ENCODE measurements at places on chromosomes 12 and 14. TPM values are rescaled to one million over a fixed set of nuclear protein-coding genes. Genes with fewer than 3 reads are reported as not detected.

The KRT78 gene
- polyA plus RNA-seq: not detected

The EML5 gene
- polyA plus RNA-seq: 3.5 TPM

The IQSEC3 gene
- polyA plus RNA-seq: 6.5 TPM

The STX2 gene
- polyA plus RNA-seq: 36.0 TPM

The PUS7L gene
- polyA plus RNA-seq: 10.8 TPM

The ASIC1 gene
- 6.0 TPM for polyA plus RNA-seq

The EIF2S3B gene
- 10.3 TPM for polyA plus RNA-seq

The TFCP2 gene
- 54.4 TPM for polyA plus RNA-seq

The INHBE gene
- polyA plus RNA-seq: 0.65 TPM

The NTS gene
- 4.9 TPM for polyA plus RNA-seq

The PLBD1 gene
- polyA plus RNA-seq: 40.5 TPM

The IL23A gene
- 0.59 TPM for polyA plus RNA-seq

The NRL gene
- polyA plus RNA-seq: 3.2 TPM

The TOMM20L gene
- polyA plus RNA-seq: 1.9 TPM

The ZNF705A gene
- not detected for polyA plus RNA-seq

The COCH gene
- polyA plus RNA-seq: 2.5 TPM

The GSC gene
- not detected for polyA plus RNA-seq

The CLEC4D gene
- polyA plus RNA-seq: 0.77 TPM

The ACTR6 gene
- polyA plus RNA-seq: 36.2 TPM

The ESR2 gene
- 0.73 TPM for polyA plus RNA-seq

The C14orf180 gene
- 0.17 TPM for polyA plus RNA-seq

The CDKN3 gene
- 20.0 TPM for polyA plus RNA-seq

The NEMF gene
- 98.3 TPM for polyA plus RNA-seq

The FOXN4 gene
- 2.6 TPM for polyA plus RNA-seq

The FAM234B gene
- 12.9 TPM for polyA plus RNA-seq

The KRT75 gene
- polyA plus RNA-seq: not detected

The ZFC3H1 gene
- 72.5 TPM for polyA plus RNA-seq

The OR4K13 gene
- not detected for polyA plus RNA-seq
